ENCODE measurements at places on chromosomes 16 and 17.

GRCh38 chr17:7944326-7944725 lies 12.3 kb downstream of the CNTROB start:
- DNase-seq = no peak

DNA sequence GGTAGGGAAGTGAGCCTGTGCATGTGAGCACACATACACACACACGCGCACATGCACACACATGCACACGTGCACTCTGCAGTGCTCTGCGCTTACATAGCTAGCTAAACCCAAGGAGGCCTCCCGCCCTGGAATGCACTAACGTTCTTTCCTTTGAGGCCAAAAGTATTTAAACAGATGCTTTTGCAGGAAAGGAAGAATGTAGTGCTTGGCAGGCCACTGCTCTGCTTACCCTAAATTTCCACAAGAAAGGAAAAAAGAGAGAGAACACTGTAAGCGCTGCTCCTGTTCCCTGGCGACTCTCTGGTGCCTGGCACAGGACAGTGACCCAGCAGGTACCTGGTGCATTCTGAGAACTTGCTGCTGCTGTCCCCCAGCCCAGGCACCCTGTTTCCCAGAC lies 31.3 kb upstream of the MRPS23 start:
- no peak for DNase-seq

DNA sequence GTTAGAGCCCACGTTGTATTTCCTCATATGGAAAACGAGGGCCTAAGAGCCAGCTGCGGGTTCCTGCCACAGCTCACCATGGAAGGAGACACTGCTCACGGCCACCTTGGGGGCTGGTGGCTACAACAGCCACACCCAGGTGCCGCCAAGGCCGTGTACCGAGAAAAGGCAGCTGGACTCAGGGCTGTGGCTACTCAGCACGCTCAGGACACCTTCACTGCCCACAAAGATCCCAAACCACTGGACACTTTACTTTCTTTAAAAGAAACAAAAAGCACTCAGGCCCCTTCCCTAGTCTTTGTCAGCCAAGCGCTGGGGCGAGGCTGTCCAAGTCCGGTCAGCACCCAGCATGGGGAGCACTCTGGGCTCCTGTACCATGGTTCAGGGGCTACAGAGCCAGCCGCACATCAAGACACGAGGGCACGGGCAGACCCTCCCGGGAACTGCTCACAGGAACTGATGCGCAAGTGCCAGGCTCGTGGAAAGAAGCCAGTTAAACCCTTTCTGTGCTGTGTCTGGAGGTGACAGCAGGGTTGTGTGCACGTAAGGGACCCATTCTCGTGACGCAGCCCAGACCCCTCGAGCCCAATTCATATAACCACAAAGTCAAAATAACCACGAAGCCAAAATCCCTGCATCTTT lies 18.5 kb downstream of the SLC16A3 start:
- no peak for DNase-seq

GRCh38 chr17:2874189-2874686 lies 78.0 kb downstream of the RAP1GAP2 start:
- no peak for DNase-seq

DNA sequence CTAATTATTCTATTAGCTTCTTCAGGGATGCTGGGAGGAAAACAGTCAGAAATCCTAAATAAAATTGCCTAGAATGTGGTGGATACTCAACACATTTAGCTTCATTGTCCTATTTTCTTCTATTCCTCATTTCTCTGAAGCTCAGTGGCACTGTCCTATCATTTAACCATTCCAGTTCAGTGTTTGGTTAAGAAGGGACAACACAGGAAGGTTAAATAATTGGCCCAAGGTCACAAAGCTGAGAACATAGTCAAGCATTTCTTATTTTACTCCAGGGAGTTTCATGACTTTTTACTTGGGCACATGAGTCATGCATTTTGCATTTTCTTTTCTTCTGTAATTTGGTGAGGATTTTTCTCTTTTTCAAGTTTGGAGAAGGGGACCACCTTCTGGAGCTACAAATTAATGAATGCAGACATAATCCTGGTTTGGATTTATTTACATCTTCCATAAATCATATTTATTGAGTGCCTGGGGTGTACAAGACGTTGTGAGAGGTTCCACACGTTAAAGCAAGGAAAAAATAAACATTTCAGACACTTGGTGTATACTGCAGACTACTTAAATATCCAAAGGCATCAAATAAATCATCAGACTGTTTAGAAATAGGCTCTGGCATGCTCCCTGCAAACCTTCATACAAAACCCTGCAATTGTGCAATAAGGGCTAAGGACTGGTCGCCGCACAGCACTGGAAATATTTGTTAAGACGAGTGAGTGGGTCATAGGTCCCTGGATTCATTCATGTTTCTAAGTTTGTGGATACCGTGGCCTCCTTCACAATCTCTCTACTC lies 263.9 kb downstream of the MAF start:
- DNase-seq = no peak

- DNase-seq = no peak
These were observed 10.3 kb upstream of the MRPL58 start for GRCh38 chr17:75001915-75002843.

GRCh38 chr17:27975146-27976011 lies 67.1 kb upstream of the NLK start:
- peak; percentile 20 for DNase-seq

- peak; percentile 78 for DNase-seq
These were observed 333 bp upstream of the NOG start for GRCh38 chr17:56593086-56593645.

- no peak for DNase-seq
These were observed 55.3 kb downstream of the MYO18A start for GRCh38 chr17:29124925-29125273.

DNA sequence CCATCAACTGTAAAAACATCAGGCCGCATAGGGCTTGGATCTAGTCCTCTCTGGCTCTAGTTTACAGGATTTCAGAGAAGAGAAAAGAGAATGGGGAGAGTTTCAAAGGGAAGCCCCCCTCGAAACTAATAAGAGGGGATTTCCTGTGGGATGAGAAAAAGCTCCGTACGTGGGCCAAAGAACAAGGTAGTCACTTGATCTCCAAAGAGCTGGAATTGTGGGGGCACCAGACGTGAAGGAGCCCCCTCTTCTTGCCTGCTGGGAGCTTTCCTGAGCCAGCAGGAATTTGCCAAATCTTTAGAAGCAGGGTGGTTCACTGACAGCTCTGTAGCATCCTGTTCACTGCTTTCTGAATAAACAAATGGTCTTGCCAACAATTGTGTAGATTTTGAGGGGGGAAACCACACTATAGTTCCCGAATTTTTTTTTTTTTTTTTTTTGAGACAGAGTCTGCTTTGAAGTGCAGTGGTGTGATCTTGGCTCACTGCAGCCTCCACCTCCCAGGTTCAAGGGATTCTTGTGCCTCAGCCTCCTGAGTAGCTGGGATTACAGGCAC lies 7.0 kb upstream of the TMIGD1 start:
- DNase-seq = no peak

GRCh38 chr17:79630126-79630525 lies 19.3 kb upstream of the RBFOX3 start:
- no peak for DNase-seq

DNA sequence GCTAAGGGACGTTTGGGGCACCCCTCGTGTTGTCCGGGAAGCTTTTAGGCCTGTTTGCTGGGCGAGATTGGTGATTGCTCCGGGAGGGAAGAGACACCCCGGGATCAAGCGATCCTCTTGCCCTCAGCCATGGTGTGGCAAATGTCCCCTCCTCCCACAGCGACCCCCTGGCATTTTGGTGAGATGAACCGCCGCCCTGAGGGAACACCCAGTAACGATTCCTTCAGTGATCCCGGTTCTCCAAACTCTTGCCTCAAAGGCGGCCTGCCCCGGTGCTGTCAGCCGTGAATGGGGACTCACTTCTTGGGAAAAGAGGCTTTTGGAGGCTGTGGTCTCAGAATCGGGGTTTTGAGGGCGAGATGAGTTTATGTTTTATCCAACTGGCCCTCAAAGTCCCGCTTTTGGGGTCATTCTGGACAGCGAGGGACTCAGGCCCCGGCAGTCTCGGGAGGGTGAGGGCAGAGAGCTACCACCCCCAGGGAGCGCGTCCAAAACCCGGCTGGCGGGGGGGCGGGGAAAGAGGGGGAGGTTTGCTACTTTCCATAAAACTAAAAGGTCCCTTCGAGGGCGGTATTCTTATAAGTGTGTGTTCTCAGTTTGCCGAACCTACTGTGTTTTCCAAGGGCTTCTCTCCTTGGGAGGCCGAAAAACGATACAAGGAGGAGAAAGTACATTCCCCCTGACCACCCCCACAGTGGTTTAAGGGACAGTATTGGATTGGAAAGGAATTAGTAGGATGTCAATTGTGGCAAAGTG lies 232.7 kb downstream of the MRTFB start:
- no peak for DNase-seq
